NCI-H2171 (cell line): ENCODE measurements at places on chromosomes 7 and 10.
A peak's percentile ranks its signal among the peaks of the same experiment; 100 is the strongest.

DNA sequence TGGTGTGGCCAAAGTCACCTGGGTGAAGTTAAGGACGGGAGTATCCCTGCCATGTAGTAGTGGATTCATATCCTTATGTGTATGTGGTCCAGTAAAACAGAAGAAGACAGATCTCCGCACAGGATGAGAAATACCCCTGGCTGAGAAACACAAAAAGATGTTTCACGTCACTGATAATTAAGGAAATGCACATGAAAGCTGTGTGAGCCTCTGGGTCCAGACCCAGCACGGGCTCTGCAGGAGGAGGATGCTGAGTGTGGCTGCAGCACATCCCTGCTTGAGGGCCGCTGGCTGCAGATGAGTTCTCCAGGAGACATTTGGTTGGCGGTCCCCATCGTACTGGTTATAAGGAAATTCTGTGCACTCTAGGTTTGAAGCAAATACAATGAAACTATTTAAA is 8.2 kb upstream of the SUN1 start:
- no peak for DNase-seq

DNA sequence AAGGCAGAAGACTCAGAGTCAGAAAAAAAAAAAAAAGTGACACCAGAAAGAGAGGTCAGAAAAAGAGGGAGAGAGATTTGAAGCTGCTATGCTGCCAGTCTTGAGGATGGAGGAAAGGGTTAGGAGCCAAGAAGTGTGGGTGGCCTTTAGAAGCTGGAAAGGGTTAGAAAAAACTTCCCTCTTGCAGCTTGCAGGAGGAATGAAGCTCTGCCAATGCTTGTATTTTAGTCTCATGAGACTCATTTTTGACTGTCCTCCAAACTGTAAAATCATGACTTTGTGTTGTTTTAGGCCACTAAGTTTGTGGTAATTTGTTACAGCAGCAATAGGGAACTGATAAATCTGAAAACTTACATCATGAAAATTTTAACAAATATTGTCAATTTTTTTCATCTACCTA is 127.7 kb upstream of the NOBOX start:
- DNase-seq: no peak

- DNase-seq: no peak
Observed at GRCh38 chr10:97079448-97079847, 106.3 kb downstream of the SLIT1 start.

GRCh38 chr10:20089879-20090278 is 273.6 kb downstream of the PLXDC2 start:
- DNase-seq: no peak

DNA sequence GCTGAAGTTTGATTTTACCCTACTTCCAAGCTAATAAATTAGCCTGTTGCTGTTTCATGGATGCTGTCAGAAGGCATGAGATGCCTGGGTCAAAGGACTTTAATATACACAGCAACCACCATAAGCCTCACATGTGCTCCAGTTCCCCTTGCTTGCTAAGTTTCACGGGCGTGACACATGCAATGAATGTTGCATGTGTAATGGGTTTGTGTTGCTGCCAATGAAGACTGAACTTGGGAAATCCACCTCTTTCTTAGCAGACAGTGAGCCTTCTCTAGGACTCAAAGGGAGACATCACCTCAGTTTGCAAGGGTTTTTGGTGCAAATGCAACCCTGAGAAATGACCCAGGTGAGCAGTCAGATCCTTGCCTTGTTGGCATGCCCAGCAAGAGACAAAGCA is 505.5 kb upstream of the PODXL start:
- no peak for DNase-seq

GRCh38 chr7:108419961-108420908 is 36.0 kb downstream of the NRCAM start:
- DNase-seq: no peak

- no peak for DNase-seq
Observed at GRCh38 chr7:43516581-43517342, 66.1 kb upstream of the STK17A start.

DNA sequence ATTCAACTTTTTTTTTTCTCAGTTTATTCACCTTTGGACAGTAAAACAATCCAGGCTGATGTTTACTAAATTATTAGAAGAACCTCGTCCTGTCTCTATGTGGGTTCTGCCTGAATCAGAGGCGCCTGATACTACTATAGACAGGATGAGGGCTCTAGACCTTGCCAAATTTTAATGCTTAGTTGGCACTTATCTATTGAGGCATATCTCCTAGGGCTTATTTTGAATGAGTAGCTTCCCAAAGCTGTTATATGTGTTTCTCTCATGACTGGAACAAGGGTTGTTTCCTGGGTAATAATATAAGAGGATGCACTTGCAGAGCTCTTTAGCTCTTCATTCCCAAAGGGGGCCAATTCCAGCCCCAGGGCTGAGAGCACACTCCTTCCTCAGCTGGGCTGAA is 23.6 kb downstream of the HECW1 start:
- DNase-seq: no peak

DNA sequence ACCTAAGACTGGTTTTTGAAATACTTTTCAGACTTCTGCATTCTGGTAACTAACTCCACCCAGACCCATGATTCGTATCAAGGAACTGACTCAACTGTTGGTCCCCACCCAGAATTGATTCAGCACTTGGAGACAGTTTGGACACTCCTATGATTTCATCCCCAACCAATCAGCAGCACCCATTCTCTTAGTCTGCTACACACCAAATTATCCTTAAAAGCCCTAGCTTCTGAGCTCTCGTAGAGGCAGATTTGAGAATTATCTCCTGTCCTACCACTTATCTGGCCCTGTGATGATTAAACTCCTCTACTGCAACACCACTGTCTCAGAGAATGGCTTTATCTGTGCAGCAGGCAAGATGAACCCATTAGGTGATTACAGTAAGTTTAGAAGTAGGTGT is 7.7 kb upstream of the GSTO1 start:
- DNase-seq: no peak

DNA sequence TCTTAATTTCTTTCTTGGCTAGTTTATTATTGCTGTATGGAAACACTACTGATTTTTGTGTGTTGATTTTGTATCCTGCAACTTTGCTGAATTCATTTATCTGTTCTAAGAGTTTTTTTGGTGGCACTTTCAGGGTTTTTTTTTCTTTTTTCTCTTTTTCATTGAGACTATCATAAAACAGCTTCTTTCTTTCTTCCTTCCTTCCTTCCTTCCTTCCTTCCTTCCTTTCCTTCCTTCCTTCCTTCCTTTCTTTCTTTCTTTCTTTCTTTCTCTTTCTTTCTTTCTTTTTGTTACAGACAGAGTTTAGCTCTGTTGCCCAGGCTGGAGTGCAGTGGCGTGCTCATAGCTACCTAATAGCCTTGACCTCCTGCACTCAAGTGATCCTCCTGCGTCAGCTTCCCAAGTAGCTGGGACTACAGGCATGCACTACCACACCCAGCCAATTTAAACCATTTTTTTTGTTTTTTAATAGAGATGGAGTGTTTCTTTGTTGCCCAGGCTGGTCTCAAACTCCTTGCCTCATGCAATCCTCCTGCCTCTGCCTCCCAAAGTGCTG is 72.3 kb downstream of the ZNF503 start:
- DNase-seq: no peak

GRCh38 chr7:13032576-13032975 is 345.1 kb downstream of the ARL4A start:
- DNase-seq: peak; percentile 38

- DNase-seq: peak; percentile 95
Observed at GRCh38 chr7:82559193-82559805, 115.7 kb upstream of the CACNA2D1 start.

GRCh38 chr7:156383526-156383925 is 257.0 kb upstream of the RNF32 start:
- DNase-seq: no peak

DNA sequence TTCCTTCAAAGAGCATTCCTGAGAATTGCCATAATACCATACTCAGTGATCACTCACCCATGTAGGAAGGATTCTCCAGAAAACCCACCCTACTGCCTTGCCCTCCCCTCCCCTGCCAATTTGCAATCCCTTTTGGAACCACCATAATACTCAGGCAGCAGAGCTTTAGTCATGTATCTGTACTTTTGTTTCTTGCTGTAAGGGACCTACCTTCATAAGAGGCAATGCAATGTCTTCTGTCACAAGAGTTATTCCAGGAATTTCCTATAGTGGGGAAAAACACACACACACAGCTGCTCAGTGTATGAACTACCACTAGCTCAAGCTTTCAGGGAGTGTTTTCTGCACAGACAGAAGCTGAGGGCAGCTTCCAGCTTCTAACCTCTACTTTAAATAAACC is 67.0 kb downstream of the GSAP start:
- DNase-seq: no peak

DNA sequence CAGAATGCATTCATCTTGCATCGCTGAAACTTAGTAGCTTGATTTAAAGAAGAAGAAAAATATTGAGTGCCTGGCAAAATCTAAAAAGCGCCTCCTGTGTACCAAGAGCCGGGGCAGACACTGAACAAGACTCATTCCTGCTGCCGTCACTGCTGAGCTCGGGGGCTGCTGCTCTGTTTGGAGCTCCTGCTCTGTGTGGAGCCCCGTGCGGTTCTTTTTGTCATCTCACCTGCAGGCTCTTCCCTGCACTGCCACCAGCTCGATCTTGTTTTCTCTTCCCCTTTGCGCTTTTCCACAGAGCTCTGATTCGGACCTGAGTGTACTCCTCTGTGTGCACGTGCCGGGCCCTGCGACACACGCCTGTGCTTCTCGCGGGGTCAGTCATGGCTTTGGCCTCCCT is 462.1 kb upstream of the DPP6 start:
- no peak for DNase-seq

- DNase-seq: no peak
Observed at GRCh38 chr10:107280293-107280692, 115.8 kb upstream of the SORCS1 start.

GRCh38 chr10:110364531-110364937 is 59.8 kb upstream of the SMNDC1 start:
- no peak for DNase-seq

- DNase-seq: peak; percentile 18
Observed at GRCh38 chr10:132023092-132023811, 41.5 kb upstream of the BNIP3 start.

GRCh38 chr7:128129224-128129864 is 98.1 kb upstream of the LRRC4 start:
- no peak for DNase-seq

DNA sequence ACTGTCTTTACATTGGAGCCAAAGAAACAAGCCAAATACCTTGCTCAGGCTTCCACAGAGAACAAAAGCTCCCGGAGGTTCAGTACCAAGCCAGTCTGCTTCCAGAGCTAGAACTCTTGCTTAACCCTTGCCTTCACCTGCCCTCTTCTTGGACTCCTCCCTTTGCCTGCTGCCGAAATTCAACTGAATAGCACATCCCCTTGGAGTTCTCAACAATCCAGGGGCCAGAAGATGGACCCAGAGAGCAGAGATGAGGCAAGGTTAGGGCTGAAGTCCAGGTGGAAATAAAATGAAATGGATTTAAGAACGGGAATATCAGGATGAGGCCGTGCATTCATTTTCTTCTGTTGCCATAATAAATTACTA is 876 bp upstream of the PIK3AP1 start:
- no peak for DNase-seq

DNA sequence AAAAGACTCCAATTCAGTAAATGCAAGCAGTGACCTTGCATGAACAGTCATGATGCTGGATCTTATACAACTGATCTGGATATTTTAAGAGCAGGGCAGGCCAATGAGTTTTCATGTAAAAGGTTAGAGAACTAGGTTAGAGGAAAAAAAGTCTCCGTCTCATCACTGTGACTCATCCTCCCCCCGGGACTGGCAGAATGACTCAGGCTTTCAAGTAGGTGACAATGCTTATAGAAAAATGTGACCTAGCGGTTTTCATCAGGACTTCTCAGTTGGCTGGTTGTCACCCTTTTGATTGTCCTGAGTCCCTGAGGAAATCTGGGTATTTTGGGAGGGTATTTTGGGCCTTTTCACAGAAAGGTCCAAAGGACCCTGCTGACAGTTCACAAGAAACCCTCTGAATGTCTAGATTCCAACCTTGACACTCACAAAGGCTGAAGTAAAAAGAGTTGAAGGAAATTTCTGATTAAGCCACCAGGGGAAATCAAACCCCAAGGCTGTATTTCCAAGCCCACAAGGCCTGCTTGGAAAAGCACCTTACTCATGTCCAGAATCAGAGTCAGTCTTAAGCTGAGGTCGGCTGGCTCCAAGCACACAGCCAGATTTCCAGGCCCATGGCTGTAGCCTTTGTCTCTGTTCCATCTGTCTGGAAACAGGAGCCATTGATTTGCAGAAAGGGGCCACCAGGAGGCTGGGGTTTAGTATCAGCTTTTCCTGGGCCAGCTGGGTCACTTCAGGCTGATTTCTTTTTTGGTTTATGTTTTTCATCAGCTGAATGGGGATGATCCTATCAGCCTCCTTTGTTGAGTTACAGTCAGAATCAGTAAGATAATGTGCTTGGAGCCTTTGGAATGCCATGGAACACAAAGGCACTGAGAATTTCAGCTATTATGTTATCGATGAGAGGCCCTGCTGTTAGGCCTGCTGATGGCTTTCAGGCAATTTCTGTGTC is 226.4 kb upstream of the HABP2 start:
- DNase-seq: no peak

- no peak for DNase-seq
Observed at GRCh38 chr10:11095374-11095801, 77.7 kb downstream of the CELF2 start.

DNA sequence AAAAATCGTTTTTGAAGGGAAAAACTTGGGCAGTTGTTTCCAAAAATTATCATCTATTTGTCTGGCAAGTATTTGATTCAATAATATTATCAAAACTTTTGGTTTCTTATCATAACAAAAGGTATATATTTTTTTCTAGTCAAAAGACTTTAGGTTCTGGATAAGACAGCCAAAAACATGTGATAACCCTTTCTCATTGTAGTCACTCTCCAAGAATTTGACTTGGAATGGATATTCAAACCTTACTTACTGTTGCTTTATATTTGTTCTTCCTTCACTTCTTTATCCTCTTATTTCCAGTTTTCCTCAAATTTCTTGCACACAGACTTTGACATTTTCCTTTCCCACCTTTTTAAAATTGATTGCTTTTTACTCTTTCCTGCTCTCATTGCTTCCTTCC is 140.9 kb upstream of the FAM3C start:
- no peak for DNase-seq

DNA sequence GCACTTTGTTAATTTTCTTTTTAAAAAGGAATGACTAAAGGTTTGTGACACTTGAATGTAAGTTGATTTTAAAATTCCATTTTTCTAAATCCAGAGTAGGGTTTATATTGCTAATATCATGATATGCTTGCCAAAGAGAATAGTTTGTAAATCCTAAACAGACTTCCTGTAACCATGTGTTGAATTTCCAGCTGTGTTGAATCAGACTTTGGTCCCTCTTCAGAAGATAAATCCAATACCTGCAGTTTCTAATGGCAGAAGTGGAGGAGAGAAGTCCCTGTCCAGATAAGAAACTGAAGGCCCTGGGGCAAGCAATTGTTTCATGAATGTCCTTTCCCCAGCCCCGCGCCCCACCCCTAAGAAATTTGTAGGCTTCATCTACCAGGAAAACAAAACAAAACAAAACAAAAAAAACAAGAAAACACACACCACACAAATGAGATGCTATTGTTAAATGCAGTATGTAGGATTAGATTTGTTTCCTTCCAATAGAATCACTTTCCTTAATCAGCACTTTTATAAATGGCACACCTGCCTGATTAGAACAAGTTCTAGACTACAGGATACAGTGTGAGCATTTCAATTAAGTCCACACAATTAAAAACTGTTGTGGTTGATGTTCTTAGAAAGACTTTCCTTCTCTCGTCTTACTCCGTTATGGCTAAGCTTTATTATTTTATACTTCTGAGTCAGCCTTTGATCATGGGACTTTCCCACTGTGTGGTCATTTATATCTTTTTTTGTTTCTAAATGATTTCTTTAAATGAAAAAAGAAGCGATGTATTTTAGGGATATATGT is 122.8 kb downstream of the KAT6B start:
- DNase-seq: no peak
